ENCODE measurements at places on chromosomes 6 and 20.
A peak's percentile ranks its signal among the peaks of the same experiment; 100 is the strongest.

DNA sequence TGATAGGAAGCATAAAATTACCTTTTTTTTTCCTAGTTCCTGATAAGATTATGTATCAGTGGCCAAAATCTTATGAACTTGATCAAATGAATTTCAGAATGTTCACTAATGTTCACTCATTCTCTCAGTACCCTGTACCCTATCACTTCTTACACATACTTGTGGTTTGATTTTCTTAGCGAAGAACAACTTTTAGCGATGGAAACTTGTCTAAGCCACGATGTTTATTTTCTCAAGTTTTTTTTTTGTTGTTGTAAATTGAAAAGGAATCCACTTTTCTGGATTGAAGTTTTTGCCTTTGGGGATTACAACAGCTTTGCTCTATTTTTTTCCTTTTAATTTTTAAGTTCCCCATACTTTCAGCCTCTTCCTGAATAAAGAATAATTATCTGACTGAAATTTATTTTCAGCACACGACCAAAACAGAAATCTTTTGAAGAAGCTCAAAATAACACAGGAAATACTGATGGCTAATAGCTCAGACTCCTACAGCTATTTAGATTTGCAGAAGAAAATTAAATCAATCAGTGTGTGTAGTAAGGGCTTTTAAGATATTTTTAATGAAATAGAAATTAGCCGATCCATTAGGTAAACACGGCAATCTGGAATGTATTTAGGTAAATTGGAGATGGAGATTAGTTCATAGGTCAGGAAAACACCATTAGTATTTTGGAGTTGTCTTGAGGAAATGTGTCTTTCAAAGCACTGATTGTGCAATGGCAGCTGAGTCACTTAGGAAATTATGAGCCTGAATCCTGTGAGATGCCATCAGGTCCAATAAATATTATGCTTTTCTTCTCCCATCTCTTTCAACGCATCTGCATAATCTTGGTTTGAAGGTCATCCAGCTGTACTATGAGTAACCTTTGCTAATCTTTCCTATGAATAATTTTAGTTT is 217.5 kb downstream of the GJA1 start:
- no peak for DNase-seq

GRCh38 chr20:35831971-35832370 is 60.2 kb downstream of the PHF20 start:
- DNase-seq: no peak

- no peak for DNase-seq
Measured at GRCh38 chr20:35129647-35130069, 17.5 kb downstream of the EDEM2 start.

DNA sequence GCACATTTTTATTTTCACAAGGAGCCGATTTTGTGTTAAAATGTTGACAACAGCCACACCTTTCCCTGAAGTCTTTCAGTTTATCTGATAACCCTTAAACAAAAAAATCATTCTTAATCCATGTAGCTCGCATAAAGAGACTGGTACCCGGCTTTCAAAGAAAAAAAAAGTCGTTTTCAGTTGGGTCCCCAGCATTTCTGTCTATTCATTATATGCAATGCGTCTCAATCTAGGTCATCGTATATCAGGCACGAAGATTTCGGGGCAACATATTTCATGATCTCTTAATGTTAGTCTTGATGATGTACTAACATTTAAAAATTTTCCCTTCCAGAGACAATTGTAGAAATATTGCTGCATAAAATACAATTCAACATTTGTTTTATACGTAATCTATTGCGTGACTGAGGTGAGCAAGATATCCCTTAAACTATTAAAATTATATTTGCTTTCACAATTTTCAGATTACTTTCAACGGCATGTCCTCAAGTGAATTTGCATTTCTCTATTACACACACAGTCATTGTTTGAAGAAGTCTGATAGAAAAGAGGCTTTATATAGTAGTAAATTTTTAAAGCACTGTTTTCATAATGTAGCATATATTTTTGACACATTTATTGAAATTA is 2.9 kb upstream of the TUBB2B start:
- no peak for DNase-seq

DNA sequence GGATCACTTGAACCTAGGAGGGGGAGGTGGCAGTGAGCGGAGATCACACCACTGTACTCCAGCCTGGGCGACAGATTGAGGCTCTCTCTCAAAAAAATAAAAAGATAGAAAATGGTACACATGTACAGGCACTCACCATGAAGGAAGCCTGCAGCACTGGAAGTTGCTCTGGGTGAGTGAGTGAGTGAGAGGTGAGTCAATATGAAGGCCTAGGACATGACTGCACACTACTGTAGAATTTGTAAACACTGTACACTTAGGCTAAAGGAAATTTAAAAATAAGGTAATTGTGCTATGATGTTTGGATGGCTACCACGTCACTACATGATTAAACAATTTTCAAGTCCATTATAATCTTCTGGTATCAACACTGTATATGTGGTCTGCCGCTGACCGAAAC is 216.2 kb downstream of the FOXC1 start:
- DNase-seq: no peak

GRCh38 chr6:112680091-112680490 is 333.0 kb downstream of the RFPL4B start:
- DNase-seq: no peak

- DNase-seq: peak; percentile 94
Measured at GRCh38 chr20:5078399-5078958, 41.3 kb downstream of the PCNA start.

DNA sequence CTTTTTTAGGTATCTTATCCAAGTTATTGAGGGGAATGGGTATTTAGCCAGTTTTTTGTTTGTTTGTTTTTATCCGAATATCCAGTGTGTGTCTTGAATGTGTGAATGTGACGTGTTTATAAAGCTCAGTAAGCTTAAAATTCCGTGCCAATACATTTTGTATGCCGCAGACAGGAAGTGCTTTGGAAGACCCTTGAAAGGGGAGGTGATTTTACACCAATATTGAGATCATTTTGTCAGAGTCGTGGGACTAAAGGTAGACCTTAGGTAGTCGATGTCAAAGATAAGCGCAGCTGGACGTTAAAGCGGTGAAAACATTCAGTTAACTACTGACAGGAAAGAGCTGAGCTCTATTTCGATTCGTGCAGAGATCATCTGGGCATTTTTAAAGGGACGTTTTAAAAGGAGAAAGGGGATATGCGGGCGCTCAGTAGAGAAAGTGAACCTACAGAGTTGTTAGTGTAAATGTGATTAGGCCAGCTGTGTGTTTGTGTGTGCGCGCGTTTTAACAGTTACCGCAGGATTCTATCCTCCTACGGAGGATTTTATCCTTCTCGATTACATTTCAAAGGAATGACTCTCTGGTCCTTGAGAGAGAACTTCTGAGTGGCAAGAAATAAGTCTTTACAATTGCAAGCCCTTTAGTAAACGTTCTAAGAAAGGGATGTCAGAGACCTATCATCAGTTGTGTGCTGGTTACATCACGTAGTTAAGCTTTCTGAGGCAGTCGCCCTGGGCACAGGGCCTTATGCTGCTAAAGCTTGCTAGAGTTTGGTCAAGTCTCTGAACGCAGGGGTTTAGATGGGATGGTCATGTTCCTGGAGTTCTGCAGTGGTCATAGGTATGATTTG is 625 bp upstream of the ECHDC1 start:
- no peak for DNase-seq

DNA sequence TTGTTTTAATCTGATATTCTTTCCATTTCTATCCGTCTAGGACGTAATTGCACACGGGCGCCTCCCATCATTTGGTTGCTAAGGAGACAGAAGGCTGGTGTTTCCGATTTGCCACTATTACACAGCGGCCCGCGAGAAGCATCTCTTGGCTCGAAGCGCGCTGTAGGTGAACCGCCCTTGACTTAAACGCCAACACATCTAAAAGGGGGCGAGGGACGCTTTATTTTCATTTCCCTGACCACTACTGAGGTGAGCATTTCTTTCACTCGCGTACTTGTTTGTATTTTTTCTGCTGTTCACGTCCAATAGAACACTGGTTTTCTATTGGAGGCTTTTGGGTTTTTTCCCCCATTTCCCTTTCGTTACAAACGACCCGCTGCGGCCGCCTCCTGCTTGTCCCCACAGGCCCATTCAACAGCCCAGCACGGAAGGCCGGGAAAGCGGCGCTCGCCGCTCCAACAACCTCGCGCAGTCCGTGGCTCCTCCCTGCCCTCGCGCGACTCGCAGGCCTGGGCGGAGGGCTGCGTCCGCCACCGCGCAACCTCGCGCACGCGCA is 505 bp upstream of the WRNIP1 start:
- peak; percentile 59 for DNase-seq

- DNase-seq: no peak
Measured at GRCh38 chr6:19880066-19880465, 42.9 kb downstream of the ID4 start.

DNA sequence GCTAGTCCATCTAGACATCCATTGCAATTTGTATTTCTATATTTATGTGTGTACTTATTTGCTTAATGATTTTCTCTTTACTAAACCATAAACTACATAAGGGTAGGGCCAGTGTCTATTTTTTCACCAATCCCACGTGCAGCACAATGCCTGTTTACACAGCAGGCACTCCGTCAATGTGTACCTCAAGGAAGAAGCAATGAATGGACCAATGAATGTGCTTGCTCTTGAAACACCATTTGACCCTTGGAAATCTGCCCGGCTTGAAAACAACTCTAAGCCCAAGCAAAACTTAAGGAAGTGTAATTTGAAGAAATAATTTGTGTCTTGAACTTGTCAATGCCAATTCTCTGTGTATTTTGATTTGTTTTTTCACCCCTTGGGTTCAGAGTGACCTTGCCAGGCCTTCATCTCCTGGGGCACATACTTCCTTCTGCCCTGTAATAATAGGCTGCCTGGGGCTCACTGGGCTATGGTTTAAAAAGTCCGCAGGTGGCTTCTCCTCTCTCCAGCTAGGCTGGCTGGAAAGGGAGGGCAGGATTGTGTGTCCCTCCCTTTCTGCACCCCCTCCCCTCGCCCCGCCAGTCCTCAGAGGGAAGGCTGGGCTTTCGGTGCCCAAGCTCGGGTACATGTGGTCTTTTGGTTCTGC is 140.8 kb upstream of the ARMC2 start:
- DNase-seq: no peak

- no peak for DNase-seq
Measured at GRCh38 chr6:140354296-140354695, 979.8 kb upstream of the CITED2 start.

- no peak for DNase-seq
Measured at GRCh38 chr6:1226277-1227099, 85.4 kb upstream of the FOXQ1 start.

- no peak for DNase-seq
Measured at GRCh38 chr6:149074832-149075258, 242.7 kb upstream of the TAB2 start.

DNA sequence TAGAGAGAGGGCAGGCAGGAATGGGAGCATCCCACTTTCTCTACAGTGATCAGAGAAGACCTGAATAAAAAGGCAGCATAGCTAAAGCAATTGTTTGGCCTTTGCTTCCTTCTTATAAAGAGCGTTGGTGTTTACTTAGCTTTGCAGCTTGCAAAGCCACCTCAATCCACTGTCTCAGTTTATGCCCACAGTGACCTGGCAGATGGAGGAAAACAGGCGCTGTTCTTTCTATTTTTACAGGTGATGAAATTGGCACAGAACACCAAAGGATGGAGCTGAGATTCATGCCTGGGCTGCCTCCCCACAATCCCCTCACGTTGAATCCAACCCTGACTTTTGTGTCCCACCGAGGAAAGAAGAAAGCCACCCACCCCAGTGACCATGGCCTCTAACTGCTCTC is 130.5 kb downstream of the TTLL2 start:
- no peak for DNase-seq

- DNase-seq: no peak
Measured at GRCh38 chr6:164344801-164345291, 930.3 kb downstream of the QKI start.

DNA sequence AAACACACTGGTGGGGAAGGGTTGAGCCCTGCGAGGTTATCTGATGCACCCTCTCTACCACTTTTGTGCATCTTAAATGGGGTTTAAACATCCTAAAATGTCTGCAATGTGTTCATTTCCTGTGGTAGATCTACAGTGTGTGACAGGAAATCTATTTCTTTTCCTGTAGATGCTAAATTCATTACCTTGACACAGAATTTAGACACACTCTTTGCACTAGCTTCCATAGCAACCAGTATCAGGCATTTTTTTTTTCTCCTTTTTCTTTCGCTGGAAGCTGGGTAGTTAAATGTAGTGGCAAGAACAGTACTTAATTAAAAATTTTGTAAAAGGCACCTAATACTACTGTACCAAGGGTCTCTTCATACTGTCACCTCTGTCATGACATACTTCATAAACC is 141.1 kb downstream of the RFPL4B start:
- no peak for DNase-seq

GRCh38 chr6:125193208-125193607 is 39.6 kb downstream of the TPD52L1 start:
- no peak for DNase-seq

DNA sequence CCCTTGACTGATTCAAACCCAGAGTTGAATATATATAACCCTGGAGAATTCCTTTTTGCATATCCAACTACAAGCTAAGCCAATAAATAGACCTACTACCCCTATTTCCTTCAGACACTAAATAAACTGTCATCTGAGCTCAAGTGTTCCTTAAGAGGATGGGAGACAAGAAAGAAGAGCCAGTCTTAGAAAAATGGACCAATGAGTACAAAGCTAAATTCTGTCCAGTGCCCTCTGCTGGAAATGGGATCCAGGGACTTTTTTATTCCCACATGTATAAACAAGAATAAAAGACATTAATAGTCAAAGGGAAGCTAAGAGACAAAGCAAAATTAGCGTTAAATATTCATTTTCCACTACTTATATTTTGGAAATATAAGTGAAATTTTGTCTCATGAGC is 4.8 kb downstream of the PPP1R10 start:
- no peak for DNase-seq

DNA sequence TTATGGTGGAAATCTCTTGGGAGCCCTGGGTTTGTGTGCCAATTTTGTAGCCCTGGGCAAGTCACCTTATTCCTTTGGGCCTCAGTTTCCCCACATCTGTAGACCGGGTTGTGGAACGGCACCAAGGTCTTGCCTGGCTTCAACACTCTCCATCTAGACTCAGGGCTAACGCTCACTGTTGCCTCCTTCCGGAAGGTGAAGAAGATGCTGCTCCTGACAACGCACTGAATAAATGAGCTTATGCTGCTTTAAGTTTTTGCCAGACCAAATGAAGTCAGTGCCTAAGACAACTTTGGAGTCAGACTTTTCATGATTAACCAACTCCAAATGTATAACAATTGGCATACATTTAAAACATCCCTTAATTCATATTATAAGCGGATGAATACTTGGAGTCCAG is 53.1 kb downstream of the PSMG4 start:
- DNase-seq: no peak

DNA sequence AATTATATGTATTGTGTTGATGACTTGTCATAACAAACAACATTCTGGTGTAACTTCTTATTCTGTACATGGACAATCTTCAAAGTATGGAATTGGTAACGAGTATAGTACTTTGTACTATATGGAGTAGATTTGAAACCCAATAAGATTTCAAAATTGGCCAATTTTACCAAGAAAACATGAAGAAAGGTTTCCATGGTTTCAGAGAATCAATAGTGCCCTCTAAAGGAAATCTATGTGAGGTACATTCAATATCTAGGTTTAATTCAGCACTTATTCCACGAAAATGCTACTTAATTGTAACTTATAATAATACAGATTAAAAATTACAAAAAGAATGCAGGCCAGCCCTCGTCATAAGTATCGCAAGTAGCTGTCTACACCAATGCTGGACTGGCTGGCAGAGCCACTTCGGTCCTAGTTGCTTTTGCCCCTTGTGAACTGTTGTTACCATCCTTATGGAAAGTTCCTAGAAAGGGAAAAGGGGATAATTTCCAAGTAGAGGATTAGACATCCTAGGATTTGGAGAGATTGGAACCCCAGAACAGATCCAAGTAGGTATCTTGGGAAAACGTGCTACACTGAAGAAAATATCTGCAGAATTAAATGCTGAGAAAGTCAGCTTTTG is 70.9 kb downstream of the LCA5 start:
- no peak for DNase-seq
